Progenitor cell of endocrine pancreas (in vitro differentiated cells): ENCODE measurements at places on chromosomes 7 and 10. TPM values are rescaled to one million over a fixed set of nuclear protein-coding genes. Genes with fewer than 3 reads are reported as not detected.

Gene GRID1
- total RNA-seq = 0.22 and 0.42 TPM in 2 replicates

GRCh38 chr7:85114342-85114741 is 72.5 kb downstream of the SEMA3D start:
- no peak for DNase-seq

DNA sequence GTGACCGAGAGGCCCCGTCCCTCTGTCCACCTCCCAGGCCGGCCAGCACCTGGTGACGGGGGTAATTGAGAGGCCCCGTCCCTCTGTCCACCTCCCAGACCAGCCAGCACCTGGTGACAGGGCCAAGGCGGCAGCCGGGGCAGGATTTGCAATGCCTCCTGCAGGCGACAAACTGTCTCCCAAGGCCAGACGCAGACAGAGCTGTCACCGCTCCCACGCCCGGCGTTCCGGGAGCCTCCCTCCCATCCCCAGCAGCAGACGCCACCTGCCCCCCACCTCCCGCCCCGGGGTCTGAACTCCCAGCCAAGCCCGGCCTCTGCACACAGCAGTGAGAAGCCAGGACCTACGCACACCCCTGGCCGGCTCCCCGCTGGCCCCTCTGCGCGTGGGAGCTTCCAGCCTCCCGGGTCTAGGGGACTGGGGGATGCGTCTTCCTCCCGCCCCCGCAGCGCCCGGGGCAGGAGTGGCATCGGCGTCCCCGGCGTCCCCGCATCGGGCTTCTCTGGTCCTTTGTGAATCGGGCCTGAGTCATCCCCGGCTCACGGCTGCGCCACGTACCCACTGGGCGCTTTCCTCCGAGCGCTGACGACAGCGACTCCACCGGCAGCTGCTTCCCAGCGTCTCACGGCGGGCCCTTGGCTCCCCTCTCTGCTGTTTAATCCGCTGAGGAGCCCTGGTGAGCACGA is 95.1 kb upstream of the DIP2C start:
- DNase-seq = no peak

Gene SEM1
- total RNA-seq = 62.9 and 64.2 TPM in 2 replicates

Gene SPDYE2B
- not detected in 2 replicates for total RNA-seq

Gene OR2A5
- total RNA-seq = not detected in 2 replicates

GRCh38 chr10:73894245-73894971 is 16.5 kb upstream of the PLAU start:
- no peak for DNase-seq

DNA sequence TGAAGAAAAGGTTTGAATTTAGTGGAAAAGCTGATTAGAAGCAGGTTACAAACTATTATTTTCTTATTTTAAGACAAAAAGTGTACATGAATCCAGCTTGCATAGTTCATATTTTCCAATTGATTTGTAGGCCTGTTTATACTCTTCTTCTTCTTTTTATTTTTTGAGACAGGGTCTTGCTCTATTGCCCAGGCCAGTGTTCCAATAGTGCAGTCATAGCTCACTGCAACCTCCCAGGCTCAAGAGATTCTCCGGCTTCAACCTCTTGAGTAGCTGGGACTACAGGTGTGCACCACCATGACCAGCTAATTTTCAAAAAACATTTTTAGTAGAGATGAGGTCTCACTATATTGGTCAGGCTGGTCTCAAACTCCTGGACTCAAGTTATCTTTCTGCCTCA is 45.0 kb downstream of the ARL4A start:
- DNase-seq = no peak

GRCh38 chr7:36119005-36119706 is 33.9 kb upstream of the EEPD1 start:
- DNase-seq = no peak

DNA sequence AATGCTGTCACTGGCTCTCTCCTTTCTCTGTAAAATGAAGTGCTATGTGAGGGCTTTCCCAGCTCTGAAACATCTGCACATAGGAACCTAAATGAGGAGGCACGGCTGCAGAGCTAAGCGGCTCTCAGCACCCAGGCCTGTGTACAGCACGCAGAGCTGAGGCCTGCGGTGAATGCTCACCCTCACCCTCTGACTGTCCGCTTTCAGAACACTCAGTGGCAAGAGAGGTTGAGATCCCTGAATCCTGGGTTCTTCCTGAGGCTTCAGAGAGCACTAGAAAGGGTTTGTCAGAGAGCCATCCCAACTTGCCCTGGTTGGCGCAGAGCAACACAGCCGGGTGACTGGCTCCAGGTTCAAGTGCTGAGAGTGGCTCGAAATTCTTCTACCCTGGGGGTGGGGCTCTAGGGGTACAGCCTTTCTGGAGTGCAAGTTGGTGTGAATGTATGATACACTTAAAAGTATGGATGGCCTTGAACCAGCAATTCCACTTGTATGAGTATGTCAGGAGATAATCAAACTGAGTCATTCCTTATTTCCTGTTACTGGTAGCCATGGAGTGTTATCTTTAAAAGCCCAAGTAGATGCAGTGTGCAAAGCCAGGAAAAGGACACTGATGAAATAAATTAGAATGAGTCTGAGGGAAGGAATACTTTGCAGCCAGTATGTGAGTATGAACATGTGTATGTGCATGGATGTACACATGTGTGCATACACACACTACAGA is 1.7 kb upstream of the CCDC201 start:
- no peak for DNase-seq

DNA sequence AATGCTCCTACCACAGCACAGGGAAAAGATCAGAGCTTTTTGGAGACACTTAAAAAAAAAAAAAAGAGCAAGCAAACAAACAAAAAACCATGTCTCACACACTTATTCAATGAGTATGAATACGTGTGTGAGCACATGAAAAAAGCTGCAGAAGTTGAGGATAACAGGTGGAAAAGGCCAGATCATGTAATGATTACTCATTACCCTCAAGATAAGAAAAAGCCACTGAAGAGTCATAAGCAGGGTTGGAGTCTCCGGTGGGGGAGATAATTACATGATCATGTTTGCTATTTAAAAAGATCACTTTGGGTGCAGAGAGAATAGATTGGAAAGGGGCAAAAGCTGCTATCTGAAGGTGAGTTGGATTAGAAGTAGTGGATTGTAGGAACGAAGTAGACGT is 77.0 kb downstream of the POU6F2 start:
- no peak for DNase-seq

Gene UTF1
- total RNA-seq = not detected in 2 replicates

- DNase-seq = no peak
Measured at GRCh38 chr10:99788598-99789256, 6.3 kb downstream of the ABCC2 start.

GRCh38 chr7:128827971-128828711 is 2.1 kb upstream of the FLNC start:
- no peak for DNase-seq

Gene TMEM184A
- total RNA-seq = 7.4 and 8.6 TPM in 2 replicates

Gene CELF2
- 3.8 and 5.7 TPM in 2 replicates for total RNA-seq

- no peak for DNase-seq
Measured at GRCh38 chr10:22648547-22648961, 65.8 kb downstream of the PIP4K2A start.

GRCh38 chr10:71048971-71049615 is 160.7 kb upstream of the PCBD1 start:
- no peak for DNase-seq

GRCh38 chr7:128053023-128053422 is 21.8 kb upstream of the LRRC4 start:
- DNase-seq = no peak

DNA sequence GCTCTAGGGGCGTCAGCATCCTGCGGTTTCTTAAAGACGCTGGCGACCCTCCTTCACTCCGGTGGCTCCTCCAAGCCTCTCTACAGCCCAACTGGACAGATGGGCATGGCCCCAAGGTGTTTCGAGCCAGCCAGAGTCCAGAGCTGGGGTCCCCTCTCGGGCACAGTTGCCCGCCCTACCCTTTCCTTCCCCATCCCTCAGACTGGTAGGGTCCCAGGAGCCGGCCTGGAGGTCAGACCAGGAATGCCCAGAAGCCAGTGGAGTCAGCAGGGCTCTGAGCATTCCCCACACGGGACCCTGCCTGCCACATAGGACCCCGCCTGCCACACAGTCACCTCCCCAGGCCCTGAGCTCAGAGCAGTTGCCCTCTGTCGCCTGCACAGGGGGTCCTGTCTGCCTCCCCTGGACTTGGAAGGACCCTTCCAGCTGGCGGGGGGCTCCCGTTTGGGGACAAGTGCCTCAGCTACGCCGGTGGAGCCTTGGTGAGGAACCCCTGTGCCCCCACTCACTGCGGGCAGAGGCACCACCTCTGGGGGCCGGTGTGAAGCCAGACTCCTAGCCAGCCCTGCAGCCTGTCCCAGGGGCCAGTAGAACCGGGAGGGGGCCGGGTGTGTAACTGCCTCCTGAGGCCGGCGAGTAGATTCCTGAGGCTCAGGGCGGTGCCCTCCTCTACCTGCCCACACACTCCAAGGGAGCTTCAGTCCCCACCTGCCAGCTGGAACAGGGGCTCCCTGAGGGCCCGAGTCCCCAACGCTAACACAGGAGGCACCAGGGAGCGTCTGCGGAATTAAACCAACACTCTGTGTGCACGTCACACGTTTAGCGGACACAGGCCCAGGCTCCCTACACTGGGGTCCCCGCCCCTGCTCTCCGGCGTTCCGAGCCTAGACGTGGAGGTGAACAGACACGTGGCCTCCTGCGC is 19.4 kb upstream of the PDGFA start:
- no peak for DNase-seq

Gene ZNF503
- 31.7 and 33.7 TPM in 2 replicates for total RNA-seq

GRCh38 chr7:139758388-139758787 is 19.4 kb downstream of the HIPK2 start:
- DNase-seq = no peak

GRCh38 chr7:111540199-111540815 is 22.0 kb downstream of the IMMP2L start:
- no peak for DNase-seq

DNA sequence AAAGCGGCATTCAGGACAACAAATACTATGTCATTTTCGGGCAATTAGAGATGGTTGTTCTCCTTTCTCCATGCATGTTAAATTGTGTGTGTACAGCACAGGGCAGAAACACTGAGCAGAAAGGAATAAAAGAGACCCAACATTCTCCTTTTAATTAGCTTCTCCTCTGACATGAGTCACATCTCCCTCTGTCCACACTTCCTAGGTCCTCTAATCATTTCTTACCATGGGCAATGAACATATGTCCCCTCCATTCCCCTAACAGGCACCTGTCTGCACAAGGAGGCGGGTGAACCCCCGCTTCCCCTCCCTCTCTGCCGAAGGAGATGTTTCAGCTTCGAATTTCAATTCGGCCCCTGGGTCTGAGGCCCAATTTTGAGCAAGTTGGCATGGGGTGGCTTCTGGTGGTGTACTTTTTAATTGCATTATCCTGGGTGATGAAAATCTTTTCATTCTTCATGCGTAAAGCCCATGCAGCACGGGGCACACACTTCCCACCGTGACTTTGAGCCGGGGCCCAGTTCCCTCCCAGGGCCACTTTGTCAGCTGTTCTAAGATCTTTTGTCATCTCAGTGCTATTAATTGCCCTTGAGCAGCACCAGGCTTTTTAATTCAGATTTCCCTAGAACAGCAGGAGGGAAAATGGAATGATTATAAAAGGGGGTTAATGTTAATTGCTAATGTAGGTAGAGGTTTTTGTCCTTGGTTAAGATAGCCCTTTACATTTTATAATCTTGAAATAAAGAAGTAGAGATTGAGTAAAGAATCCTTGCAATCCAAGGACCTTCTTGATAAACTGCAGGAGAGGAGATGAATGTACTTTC is 219.5 kb upstream of the NRP1 start:
- DNase-seq = no peak

GRCh38 chr7:44071726-44072363 is 6.5 kb upstream of the PGAM2 start:
- no peak for DNase-seq

Gene PDCD4
- total RNA-seq = 152 and 172 TPM in 2 replicates

DNA sequence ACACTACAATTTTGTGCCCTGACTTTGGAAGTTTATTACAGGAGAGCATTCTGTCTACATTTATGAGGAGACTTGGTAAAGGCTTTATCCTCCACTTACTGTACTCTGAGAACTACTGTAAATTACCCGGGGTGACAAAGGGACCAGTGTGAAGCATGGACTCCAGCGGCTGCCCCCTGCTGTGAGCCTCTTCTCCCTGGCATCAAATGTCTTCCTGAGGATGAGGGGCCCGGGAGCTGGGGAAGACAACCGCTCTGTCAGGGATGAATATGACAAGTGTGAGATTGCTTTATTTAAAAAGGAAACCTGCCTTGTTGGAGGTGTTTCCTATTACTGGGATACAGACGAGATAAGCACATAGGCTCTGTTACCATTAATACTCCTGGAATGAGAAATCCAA is 714.8 kb downstream of the CCSER2 start:
- no peak for DNase-seq

Gene CCSER2
- total RNA-seq = 44.9 and 49.6 TPM in 2 replicates
